ENCODE measurements at places on chromosomes 7 and 10.

DNA sequence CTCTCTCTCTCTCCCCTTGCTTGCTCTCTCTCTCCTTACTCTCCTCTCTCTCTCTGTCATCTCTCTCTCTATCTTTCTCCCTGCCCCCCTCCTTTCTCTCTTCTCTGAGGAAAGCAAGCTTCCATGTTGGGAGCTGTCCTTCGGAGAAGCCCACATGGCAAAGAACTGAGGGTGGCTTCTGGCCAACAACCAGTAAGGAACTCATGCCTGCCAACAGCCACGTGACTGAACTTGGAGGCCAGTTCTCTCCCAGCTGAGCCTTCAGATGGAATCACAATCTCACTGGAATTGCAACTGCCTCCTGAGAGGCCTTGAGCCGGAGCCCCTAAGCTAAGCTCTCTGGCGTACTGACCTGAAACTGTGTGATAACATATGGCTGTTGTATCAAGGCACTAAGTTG lies 12.0 kb upstream of the DHTKD1 start:
- no peak for DNase-seq

- DNase-seq = no peak
Measured at GRCh38 chr7:155170331-155170730, 100.2 kb downstream of the HTR5A start.

DNA sequence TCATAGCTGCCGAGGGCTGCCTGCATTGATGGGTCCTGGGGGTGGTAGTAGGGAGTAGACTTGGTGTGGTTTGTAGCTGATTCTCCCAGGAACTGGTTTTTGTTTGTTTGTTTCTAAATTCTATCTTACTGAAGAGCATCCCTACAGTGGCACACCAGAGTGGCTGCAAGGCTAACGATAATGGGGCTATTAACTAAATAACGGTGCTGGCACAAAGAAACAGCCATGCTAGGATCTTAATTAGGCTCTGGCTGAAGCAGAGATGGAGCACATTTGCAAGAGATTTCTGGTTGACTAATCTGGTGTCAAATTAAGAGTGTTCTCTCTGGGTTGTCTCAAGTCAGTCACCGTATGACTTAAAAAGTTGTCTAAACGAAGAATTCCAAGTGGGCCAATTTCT lies 590.0 kb downstream of the NRG3 start:
- DNase-seq = no peak

DNA sequence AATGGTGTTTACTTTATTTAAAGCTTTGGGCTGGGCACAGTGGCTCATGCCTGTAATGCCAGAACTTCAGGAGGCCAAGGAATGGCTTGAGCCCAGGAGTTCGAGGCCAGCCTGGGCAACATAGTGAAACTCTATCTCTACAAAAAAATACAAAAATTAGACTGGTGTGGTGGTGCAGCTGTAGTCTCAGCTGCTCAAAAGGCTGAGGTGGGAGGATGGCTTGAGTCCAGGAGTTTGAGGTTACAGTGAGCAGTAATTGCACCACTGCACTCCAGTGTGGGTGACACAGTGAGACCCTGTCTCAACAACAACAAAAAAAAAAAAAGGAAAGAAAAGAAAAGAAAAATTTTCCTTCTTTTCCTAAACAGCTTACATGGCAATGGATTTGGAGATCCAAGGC lies 22.0 kb downstream of the SLC16A9 start:
- no peak for DNase-seq

GRCh38 chr10:98023024-98023423 lies 7.4 kb downstream of the CRTAC1 start:
- no peak for DNase-seq

DNA sequence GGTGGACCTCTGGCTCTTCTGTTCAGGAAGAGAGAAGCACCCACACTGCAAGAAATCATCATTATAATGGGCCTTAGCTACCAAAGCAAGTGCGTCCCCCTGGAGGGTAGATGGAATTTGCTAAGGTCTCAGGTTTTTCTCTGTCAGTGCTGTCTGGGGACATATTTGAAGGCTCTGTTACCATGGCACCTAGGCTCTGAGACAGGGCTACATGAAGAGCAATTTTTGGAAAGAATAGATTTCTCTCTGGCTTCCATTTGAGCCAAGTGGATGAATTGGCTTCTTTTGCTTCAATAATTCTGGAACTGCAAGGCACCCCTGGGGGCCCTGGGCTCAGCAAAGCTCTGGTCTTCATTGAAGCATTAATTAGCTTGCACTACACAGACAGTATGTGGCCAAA lies 349.1 kb upstream of the GALNT17 start:
- no peak for DNase-seq

DNA sequence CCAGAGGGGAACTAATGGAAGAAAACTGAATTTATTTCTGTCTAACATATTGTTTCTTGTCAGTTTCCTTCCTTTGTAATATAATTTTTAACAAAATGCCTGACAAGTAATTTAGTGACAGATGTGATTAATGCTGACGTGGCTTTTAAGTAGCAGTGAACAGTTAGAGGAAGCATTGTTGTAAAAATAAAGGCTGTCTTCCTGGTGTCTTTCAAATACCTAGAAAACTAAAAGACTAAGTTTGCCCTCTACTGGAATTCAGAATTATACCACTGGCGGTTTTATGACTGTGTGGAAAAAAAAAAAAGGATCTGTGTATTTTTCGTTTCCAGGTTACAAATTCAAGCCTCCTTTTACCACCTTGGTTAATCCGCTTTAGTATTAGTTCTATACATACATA lies 217.1 kb upstream of the DPP6 start:
- DNase-seq = no peak

- no peak for DNase-seq
Measured at GRCh38 chr7:128221929-128222403, 19.1 kb upstream of the LEP start.

DNA sequence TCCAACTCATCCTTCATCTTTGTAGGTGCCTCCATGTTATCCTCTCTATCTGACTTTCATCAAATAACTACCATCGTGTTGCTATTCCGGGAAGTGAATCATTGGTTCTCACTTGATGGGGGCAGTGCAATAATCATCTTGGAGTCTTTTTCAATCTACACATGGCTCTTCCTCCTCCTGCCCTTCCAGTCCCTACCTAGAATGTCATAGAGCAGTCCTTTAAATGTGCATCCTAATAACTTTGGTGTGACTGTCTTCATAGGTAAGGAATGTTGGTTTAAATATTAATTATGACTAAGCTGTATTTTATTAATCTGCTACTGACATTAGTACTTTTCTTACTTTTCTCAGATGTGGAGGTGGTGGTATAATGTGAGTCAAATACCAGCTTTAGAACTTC lies 8.4 kb upstream of the CDK14 start:
- DNase-seq = no peak

- DNase-seq = no peak
Measured at GRCh38 chr10:19928936-19929335, 112.7 kb downstream of the PLXDC2 start.

DNA sequence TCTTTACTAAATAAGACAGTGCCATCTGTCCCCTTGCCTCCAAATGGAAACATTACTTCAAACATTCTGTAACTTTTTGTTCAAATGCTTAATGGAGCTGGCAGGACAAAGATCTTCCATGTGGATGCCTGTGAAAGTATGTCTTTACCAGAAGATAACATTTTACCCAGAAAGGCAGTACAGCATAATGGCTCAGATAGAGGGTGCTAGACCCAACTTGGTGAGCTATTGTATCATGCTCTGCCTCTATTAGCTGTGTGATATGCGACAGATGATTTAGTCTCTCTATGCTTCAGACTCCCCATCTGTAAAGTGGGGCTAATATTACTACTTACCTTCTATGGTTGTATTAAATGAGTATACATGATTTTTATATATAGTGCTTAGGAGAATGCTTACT lies 8.8 kb upstream of the SMKR1 start:
- DNase-seq = no peak

GRCh38 chr10:77105761-77106221 lies 531.8 kb downstream of the KCNMA1 start:
- no peak for DNase-seq

DNA sequence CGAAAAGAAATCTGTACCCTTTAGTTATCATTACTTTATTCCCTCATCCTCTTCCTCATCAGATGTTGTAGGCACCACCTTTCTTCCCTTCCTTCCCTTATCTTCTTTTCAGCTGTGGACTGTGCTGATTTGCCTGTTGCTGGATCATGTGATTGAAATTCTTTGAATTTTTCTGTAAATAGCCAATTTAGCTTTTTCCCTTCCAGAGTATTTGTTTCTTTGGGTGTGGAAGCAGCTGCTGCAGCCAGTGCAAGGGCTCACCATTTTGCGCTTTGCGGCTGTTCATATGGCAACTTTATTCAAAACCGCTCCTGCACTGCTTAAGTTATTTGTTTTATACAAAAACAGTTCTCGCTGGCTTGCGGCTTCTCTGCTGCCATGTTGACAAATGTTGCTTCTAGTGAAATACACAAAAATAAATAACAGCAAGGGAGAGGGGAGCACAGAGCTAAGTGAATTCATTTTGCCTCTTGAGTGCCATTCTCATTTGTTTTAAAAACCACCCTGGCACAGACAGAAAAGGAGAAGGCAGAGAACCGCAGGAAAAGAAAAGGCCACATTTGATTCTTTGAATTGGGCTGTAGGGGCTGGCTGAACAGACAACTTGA lies 151.2 kb downstream of the AUTS2 start:
- no peak for DNase-seq

DNA sequence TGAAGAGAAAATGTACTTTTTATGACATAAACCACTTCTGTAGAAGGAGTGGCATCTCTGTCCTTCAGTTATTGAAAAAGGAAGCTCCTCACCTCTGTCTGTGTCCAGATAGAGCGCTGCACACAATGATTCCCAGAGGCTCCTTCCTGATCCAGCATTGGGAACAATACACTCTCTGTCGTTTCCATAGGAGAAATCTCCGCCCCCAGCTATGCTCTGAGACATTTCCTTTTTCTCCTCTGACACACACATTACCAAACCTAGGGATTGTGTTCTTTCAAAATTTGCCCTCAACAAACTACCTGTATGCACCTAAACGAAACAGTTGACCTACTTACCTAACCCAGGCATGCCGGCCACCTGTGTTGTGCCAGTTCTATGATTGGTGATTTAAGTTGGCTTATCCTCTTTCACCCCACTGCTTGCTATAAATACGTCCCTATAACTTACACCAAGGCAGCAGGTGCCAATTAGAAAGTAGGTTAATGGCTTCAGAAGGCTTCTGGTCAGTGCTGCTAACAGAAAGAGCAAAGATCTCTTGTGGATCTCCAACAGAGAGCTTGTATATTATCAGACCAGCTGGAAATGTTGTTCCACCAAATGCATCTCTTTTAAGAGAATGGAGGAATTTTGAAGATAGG lies 140.1 kb upstream of the JCAD start:
- DNase-seq = no peak

DNA sequence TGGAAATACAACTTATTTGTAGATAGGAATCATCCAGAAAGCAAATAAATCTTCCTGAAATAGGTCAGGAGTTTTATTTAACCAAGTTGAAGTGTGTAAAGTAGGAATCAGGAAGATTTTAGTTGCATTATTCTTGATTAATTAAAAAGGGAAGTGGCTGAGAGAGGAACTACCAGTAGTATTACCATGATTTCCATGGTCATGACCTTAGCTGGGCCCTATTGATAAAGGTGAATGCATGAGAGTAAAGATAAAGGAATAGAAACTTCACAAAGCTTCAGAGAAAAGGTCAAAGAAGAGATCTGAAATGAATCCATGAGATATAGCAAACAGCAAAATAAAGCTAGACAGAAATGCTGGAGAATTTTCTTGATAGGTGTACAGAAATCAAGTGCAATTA lies 46.2 kb upstream of the DLX6 start:
- no peak for DNase-seq

All from cortex of kidney (tissue), 1 donor.